Pons (tissue), 1 donor: ENCODE measurements at places on chromosomes 6 and 20.

GRCh38 chr20:58709703-58710039 lies 17.1 kb downstream of the NPEPL1 start:
- no peak for DNase-seq

- no peak for DNase-seq
Observed at GRCh38 chr20:46670585-46671584, 18.4 kb downstream of the TP53RK start.

GRCh38 chr20:34920055-34920454 lies 35.6 kb downstream of the GSS start:
- no peak for DNase-seq

DNA sequence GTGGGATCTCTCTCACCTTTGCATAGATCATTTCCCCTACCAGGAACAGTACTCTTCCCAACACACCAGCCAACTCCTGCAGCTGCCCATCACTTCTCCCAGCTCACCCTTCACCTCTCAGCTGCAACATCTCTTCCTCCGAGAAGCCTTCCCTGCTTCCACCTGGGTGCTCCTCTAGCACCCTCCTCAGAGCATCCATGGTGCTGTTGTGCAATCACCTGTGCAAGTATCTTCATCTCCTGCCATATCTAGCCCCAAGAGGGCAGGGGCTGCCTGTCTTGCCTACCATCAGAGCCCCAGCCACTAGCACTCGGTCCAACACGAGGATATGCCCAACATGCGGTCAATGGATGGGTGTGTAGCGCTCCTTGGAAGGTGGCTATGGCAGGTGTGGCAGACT lies 75.8 kb downstream of the BANF2 start:
- DNase-seq, result no peak

- DNase-seq, result no peak
Observed at GRCh38 chr20:16446991-16447390, 126.3 kb downstream of the KIF16B start.

DNA sequence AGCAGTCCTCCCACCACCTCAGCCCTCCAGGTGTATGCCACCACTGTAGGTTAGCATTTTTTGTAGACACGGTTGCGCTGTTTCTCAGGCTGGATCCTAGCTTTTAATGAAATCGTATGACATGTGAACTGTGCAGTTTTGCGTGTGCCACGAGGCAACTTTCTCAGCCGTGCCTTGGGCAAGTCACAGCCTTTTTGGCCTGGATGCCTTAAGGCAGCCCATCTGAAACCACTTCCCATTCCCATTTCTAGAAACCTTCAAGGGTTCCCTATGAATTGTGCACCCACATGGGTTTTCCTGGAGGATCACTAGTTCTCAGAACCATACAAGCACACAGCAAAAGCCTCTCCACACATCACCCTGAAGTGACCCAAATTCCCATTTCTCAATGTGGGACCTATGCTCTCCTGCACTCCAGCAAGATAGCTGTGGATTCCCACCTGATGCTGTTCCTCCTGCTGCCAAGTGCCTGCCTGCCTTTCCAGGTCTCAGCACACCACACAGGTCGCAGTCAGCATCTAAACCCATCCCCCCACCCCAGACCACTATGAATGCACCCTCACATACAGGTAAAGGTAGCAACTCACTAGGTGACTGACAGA lies 28.9 kb downstream of the SNX5 start:
- no peak for DNase-seq

DNA sequence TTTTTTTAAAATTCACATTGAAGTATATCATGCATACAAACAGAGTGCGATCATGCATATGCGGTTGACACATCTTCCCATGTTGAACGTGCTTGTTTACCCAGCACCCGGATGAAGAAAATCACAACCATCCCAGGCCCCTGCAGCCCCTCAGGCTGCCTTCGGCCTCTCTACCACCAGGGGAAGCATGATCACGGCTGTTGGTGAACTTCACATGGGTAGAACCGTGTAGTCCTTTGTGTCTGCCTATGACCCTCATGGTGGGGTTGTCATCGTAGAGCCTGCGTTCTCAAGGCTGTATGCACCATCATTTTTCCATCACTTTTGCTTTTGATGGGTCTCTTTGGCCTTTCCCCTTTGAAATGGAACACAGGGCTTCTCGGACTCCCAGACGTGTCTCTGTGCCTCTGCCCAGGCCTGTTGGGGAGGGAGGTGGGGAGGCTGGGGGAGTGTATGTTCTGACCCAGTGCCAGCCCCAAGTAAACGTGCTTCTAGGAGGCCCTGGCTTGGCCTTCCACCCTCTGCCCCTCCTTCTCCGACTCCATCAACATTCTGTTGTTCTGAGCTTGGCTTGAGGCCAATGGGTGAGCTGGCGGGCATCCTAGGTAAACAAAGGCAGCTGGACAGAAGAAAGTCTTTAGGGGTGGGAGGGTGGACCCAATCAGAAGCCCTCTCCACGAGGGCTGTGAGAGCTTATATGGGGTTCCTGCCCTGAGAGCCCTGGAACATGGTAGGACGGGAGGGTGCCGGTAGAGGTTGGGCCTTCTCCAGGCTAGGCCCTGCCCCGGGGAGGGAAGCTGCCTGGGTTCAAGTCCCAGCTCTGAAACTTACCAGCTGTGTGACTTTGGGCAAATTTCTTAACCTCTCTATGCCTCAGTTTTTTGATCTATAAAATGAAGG lies 39.7 kb downstream of the TGM2 start:
- peak; percentile 39 for DNase-seq
